ENCODE measurements at places on chromosomes 6 and 20.

DNA sequence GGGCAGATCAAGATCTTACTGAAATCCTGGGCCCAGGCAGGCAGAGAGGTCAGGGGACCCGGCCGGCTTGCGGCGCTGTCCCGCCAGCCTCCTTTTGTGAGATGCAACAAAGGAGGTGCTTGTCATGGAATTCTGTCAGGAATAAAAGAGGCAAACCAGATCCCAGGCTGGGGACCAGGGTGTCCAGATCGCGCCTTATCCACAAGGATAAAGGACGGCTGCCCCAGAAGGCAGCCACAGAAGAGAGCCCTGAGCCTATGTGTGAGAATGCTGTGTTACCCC, 42.6 kb upstream of the CDH22 start:
- DNase-seq = no peak

DNA sequence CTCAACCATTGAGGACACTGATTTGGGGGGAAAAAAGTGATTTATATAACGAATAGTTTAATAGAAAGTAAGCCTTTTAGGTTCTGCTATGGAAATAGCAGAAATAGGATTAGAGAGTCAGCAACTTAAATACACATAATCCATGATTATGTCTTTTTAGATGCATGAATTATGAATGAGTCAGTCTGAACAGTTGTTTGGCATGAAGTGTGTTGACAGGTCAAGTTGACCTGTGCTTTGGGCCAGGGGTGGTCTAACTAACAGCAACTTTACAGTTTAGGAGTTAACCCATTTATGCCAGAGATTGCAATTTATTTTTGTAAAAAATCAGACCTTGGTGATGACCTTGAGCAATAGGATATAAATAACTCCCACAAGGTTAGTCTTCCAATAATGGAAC, 191.3 kb downstream of the MTFR2 start:
- no peak for DNase-seq

DNA sequence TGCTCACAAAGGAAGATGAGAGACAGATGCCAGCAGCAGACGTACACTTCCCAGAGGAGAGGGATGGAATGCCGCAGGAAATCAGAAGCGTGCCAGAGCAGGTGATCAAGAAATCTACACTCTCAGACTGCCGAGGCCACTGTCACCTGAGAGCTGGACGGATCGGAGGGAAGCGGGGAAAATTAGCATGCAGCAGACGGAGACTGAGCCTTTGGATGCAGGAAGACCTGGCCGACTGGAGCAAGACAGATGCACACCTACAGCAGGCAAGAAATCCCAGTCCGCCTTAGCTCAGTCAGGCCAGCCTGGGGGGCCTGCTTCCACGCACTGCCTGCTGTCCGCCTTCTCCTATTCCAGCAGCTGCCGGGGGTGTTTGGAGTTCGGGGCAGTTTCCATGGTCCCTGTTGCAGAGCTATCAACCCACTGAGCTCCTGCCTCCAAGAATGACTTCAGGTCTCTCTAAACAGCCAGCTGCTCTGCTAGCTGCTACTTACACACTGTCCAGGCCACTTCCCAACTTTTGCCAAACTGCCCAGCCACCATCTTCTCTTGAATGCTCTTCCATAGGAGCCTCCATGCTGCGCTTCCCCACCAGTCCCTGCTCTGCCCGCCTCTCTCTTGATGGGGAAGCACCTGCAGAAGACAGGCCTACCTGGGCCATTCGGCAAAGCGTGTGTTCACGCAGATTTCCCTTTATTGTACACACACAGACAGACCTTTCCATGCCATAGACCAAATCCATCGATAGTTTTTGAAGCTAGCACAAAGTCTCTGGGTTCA, 368.5 kb downstream of the ZFAND3 start:
- DNase-seq = no peak

- DNase-seq = no peak
These were observed 2.1 kb downstream of the HNF4A start for GRCh38 chr20:44357555-44358125.

DNA sequence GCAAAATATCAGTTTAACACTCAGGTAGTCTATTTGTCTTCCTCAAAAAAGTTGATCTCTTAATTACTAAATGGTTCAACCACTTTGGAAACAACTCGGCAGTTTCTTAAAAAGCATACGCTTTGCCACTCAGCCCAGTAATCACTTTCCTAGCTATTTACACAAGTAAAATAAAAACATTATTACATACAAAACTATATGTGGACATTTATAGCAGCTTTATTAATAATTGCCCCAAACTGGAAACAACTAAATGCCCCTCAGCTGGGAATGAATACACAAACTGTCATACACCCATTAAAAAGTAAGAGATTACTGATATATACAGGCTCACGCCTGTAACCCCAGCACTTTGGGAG, 7.4 kb downstream of the EEF1A1 start:
- no peak for DNase-seq

DNA sequence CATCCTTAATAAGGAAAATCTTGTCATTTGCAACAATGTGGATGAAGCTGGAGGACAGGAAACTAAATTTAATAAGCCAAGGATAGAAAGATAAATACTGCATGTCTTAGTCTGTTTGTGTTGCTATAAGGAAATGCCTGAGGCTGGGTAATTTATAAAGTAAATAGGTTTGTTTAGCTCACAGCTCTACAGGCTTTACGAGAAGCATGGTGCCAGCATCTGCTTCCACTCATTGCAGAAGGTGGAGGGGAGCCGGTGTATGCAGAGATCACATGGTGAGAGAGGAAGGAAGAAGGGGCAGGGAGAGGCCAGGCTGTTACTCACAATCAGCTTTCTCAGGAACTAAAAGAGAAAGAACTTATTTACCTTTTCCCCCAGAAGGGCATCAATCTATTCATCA, 118.9 kb upstream of the SMLR1 start:
- DNase-seq = no peak

- no peak for DNase-seq
These were observed 4.4 kb upstream of the C20orf144 start for GRCh38 chr20:33657704-33658095.
